ENCODE measurements at places on chromosomes 16 and 17. TPM values are rescaled to one million over a fixed set of nuclear protein-coding genes. Genes with fewer than 3 reads are reported as not detected.

The CLEC18B gene
- total RNA-seq = not detected

The PRKCB gene
- 7.0 TPM for total RNA-seq

The AMFR gene
- 120 TPM for total RNA-seq

The C16orf92 gene
- not detected for total RNA-seq

The ACE gene
- 8.0 TPM for total RNA-seq

The CES3 gene
- total RNA-seq = not detected

The FAM20A gene
- total RNA-seq = 6.1 TPM

The CCL16 gene
- 0.21 TPM for total RNA-seq

Measured in urinary bladder (tissue), 4 donors.